CD4-positive, alpha-beta T cell treated with Interleukin-1 beta for 1 hour (primary cell): ENCODE measurements at places on chromosomes 1 and 21.

DNA sequence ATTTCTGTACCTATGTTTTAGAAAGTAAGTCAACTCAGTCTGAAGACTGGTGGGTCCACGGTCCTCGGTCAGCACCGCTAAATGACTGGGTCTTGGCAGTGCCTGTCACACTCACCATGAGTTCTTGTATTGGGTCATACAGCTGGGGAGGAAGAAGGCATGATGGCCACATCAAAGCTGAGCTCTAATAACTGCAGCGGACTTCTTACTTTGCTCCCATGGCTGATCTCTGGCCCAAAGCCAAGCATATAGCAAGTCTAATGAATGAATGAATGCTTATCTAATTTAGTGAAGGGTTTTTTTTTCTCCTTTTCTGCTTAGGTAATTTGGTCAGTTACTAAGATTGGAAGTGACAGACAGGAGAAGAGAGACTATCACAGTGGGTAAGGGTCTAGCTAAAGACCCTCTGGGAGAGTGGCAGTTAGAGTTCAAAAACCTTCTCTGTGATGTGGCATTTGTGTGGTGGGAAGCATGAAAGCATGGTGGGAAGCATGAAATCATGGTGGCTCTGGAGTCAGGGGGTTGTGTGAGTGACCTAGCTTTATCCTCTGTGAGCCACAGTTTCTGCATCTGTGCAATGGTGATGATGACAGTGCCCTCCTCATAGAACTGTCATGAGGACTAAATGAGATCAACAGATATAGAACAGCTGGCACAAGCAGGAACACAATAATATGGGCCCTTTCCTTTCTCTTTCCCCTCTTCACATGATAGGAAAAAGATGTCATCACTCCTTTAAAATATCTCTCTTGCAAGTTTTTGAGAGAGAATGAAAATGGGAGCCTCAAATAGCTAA lies 78.9 kb upstream of the JAK1 start:
- DNase-seq = no peak

DNA sequence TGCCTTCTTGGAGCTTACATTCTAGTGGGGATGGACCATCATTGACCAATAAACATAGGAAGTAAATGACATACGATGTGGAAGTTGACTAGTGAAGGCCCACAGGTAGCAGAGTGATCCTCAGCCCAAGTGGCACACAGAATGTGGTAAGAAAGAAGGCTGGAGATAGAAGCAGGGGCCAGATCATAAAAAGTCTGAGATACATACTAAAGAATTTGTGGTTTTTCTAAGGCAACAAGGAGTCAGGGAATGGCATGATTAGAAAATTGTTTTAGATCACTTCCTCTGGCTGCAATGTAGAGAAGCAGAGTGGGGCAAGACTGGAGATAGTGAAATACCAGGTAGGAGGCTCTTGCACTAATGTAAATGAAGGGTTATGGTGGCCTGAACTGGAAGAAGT lies 154.0 kb downstream of the VPS13D start:
- no peak for DNase-seq

- DNase-seq = no peak
Measured at GRCh38 chr1:107246775-107247345, 106.0 kb downstream of the NTNG1 start.

DNA sequence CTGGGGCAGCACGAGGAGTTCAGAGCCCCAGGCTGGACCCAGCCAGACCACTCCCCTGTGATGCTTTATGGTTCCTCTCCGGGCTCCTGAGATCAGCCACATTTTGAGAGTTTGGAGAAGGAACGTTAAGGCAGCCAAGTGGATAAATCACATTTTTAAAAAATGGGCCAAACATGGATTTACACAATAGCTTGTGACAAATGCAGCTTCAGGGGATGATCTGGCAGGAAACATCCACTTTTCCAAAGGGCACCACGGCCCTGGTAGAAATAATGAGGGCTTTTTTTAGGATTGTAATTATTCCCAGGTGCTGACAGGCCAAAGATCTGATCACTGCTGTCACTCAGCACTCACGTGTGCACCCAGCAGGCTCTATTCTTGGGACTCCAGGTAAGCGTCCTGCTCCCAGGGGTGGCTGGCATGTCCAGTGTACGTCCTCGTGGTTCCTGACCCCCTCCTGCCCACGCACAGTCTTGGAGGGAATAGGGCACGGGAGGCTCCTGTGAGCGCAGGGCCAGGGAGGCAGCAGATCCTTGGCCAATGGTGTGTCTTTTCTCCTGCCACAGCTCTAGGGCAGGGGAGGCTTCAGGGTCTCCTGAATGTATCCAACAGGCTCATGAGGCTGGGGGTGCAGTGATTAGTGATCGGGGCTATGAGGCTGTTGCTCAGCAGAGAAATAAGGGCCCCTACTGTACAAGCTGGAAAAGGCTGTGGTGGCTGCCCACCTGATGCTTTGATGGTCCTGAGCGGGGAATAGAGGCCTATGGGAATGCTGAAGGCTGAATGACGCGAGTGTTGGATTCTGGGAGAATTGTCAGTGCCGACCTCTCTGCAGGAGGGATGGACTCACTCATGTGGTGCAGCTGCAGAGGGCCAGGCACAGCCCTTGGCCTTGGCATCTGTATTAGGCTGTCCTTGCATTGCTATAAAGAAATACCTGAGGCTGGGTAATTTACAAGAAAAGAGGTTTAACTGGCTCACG lies 415.7 kb downstream of the PTPRU start:
- no peak for DNase-seq

DNA sequence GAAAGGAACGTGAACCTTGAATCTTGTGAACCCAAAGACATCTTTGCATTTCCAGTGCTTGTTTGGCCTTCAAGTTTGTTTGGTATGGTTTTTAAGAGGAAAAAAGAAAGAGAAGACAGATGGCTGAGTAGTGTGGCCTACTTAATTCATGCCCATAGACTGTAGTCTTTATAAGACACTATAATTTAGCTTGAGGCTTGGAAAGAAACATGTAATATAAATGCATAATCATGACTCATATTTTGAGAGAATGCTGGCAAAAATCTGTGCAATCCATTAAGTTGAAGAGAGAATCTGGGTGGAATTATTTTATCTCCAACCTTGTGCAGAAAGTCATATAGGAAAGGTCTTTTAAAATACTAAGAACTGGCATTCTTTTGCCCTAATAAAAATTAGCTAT lies 179.3 kb downstream of the SIPA1L2 start:
- no peak for DNase-seq

- DNase-seq = no peak
Measured at GRCh38 chr1:25784575-25785051, 15.4 kb upstream of the SELENON start.
